ENCODE measurements at places on chromosomes 2 and 18.
A peak's percentile ranks its signal among the peaks of the same experiment; 100 is the strongest.

DNA sequence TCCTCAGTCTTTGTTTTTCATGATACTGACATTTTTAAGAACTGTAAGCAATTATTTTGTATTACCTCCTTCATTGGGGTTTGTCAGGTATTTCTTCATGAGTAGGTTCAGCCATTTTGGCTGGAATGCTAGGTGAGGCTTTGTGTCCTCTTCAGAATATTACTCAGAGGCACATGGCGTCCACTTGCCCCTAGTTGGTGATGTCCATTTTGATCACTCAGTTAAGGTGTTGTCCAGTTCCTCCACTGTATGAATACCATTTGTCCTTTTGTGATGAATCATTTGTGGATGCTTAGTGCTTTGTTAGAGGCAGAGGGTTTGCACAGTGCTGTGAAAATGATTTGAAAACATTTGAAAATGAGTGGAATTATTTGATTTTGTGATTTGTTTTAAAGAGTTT, 4.7 kb downstream of the IL1RL2 start:
- no peak for DNase-seq

- no peak for DNase-seq
Measured at GRCh38 chr2:226979004-226979403, 143.2 kb downstream of the RHBDD1 start.

DNA sequence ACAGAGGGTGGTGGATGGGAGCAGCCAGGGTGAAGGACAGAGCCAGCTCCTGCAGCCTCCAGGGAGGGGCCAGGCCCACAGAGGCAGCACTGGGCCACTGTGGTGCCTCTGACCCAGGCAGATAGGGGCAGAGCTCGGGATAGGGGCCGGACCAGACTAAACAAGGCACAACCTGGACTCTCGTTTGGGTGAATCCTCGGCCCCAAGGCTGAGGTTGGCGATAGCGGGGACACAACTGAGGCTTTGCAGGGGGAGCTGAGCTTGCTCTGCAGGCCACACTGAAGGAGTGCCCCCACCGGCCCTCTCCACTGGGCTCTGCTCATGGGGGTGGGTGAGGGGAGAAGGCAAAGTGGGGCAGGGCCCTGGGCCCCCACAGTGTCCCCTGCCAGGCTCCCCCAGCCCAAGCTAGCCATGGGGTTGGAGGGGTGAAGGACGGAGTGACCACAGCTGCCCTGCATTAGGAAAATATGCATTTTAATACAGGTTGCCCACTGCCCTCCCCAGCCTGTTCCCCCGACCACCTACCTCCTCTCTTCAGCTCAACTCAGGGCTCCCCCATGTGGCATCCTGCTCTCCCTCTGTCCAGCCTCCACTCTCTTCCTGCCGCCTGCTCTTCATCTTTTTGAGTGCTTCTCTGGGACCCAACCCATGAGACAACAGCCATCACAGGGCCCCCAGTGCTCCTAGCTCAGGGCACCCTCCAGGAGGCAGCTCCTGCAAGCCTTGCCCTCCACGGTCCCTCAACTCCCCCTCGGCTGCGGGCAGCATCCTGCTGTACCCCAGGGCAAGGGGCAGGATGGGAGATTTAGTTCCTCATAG, 152.8 kb downstream of the INHBB start:
- DNase-seq = no peak

DNA sequence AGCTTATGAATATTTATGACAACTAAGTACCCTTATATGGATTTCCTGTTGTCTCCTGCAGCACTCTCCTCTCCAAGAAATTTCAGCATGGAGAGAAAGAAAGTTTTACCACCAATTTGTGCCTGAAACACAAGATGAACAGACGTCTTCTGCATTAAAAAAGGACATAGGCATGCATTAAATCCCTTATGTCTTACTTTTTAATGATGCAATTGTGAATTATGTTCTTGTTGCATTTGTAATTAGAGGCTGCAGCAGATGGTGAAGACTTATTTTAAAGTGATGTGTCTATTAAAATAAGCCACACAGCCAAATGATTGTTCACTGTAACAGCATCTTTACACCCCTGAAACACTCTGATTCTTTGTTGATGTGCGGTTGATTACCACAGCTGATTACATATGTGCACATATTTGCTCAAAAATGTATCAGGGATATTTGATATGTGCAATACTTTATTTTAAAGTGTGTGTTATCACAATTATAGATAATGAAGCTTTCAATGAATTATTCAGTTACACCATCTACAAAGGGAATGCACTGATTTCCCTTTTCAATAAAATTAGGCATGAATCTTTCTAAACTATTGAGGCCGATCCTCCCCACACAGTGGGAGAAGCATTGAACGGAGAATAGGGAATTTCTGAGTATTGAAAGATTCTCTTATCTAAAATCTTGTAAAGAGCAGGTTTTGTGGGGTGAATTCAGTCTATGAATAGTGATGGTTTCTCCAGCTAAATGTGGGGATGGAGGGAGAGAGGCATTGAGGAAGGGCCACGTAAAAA, 585.1 kb downstream of the SLC4A3 start:
- no peak for DNase-seq

DNA sequence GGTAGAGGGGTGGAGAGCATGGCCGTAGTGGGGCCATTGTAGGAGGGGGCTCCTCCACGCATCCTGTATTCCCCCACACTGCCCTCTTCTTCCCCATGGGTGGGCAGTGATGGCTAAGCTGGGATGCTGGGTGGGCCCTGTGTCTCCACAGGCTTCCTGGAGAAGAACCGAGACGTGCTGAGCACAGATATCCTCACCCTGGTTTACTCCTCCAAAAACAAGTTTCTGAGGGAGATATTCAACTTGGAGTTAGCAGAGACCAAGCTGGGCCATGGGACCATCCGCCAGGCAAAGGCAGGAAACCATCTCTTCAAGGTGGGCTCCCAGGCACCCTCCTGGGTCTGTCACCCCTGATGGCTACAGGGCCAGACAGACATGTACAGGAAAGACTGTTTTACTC, 52.8 kb downstream of the MYO7B start:
- no peak for DNase-seq

- DNase-seq = no peak
Measured at GRCh38 chr2:52976143-52976949, 791.3 kb upstream of the CHAC2 start.

GRCh38 chr18:32446780-32447179, 23.9 kb downstream of the GAREM1 start:
- no peak for DNase-seq

DNA sequence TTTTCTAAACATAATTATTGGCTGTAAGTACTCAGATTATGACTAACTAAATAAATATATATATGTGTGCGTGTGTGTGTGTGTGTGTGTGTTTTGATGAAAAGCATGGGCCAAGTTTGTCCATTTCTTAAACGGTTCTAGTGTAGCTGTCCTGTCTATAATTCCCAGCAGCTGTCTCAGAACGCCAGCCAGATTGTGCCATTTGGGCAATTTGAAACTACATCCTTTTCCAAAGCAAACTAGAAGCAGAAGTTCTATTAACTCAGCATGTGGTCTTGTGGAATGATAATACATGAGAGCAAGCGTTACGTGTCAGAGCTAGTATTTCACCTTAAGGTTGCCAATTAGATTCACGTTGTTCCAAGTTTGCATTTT, 1.7 kb downstream of the ARHGAP28 start:
- DNase-seq = no peak

DNA sequence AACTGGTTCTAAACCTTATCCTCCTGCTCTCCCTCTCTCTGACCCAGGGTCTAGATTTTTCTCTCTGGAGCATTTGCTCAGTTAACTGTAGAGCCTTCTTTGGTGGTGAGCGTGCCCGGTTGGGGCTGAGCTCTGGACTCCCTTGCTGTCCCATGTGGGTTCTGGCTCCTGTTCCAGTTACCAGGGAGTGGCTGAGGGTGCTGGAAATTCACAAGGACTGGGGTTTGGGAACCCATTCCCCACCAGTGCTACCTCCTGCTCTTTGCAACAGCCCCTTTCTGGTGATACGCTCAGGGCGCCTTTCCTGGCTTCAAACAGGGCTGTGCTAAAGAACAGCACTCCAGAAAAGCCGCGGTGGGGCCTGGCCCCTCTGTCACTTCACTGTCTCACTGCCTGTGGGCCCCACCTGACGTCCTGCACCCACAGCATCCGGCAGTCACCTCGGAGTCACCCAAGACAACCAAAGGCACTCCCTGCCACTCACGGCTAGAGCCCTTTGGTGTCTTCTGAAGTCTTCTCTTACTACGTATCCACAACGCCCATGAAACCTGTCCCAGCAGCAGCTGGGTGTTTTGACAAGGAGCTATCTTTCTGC, 41.3 kb downstream of the CAPN13 start:
- no peak for DNase-seq

DNA sequence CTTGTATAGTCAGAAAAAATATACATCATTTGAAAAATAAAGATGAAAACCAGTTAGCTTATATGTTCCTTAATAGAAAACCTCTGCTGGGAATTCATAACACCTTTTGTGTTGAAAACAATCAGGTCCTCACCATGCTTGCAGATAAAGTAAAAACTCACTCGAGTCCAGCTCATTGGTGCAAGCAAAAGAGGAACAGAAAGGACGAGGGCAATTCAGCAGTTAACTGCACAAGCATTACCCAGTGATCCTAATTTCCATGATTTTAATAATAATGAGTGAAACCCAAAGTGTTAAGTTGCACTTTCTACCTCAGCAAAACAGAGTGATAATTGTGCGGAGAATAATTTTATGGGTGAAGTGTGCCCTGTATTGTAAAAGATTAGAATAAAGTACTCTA, 839.9 kb downstream of the BCL11A start:
- no peak for DNase-seq

DNA sequence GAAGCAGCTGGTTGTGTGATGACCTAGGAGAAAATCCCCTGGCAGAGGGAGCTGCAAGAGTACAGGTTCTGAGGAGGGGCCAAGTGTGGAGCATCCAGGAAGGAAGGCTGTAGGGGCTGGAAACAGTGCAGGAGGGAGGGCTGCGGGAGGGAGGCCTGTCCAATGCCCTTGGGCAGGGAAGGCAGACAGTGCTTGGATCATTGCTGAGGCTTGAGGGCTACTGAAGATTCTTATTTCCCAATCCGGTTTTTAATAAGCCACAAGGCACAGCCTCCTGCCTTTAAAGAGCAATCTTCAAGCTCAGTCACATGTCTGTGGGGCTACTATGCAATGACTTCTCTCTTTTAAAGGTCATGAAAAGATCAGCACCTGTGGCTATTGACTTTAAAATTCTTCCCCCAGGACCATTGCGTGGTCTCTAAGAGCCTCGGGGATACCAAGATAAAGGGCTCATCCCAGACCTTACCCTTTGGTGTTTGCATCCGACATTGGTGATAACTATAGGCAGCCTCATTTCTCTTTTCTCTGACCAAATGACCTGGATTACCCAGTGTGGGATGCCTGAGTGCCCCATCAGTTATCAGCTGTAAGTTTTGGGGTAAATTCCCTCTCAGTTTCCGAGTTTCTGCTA, 149.6 kb downstream of the DOCK10 start:
- no peak for DNase-seq

DNA sequence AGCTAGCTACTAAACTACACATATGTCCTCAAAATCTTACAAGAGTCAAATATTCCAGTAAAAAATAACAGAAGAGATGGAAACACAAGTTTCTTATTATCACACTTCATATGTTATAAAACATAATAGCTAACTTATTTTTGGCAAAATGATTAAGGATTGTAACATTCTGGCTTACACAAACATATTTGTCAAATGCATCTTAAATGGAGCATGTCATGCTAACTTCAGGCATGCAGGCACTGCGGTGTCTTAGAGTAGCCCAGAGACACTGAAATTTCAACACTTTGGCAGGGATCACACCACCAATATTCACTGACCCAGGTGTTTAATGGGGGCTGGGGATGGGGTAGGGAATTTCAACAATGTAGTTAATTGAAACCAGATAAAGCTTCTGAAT, 51.6 kb downstream of the LDAH start:
- no peak for DNase-seq

- DNase-seq = peak; percentile 5
Measured at GRCh38 chr18:45621061-45621511, 5.8 kb downstream of the SLC14A2 start.

GRCh38 chr2:165440367-165440766, 29.1 kb upstream of the CSRNP3 start:
- no peak for DNase-seq

DNA sequence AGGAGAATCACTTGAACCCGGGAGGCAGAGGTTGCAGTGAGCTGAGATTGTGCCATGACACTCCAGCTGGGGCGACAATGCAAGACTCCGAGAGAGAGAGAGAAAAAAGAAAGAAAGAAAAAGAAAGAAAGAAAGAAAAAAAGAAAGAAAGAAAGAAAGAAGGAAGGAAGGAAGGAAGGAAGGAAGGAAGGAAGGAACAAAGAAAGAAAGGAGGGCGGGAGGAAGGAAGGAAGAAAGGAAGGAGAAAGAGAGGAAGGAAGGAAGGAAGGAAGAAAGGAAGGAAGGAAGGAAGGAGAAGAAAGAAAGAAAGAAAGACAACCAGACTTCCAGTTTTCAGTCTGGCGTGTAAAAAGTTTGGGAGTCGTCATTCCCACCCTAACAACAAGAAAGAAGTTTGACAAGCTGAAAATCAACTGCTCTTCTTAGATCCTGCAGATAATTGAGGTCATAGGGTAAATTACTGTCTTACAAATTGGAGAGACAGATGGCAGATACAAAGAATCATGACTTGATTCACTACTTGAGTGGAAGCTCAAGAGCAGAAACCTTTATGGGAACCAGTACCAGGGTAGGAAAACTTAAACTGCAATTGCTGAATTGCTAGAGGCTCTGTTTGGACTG, 15.1 kb upstream of the CYP27C1 start:
- no peak for DNase-seq

DNA sequence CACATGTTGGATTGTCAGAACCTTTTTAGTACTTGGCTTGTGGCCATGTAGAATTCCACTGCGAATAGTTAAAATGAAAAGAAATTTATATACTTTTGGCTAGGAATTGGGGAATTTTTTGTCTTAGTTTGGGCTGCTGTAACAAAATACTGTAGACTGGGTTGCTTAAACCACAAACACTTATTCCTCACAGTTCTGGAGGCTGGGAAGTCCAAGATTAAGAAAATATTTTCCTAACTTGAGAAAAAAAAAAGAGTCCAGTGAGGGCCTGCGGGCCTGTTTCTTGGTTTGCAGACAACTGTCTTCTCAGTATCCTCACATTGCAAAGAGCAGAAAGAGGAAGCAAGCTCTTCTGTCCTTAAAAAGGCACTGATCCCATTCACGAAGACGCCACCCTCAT, 81.9 kb downstream of the CD226 start:
- DNase-seq = no peak

GRCh38 chr2:241563571-241563980, 5.0 kb downstream of the BOK start:
- DNase-seq = no peak

GRCh38 chr18:46622999-46623398, 34.0 kb downstream of the LOXHD1 start:
- DNase-seq = no peak

DNA sequence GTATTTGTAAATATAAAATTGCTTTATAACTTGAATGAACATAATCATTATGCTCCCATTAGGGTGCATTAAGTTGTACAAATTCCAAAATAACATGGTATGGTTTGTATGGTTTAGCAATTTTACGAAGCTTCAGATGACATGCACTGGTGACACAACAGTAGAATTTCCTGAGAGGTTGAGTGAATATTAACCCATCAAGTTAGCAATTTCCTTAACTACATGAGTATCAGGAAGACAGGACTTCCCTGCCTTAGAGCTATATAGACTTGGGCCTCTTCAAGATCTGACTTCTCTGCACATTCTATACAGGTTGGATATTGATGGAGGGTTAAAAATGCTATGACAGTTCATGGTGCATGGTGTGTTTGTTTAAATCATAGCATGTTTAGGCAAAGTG, 60.2 kb downstream of the ZC3H6 start:
- no peak for DNase-seq

GRCh38 chr18:73848656-73849055, 299.0 kb downstream of the FBXO15 start:
- DNase-seq = no peak

All from stimulated activated CD8-positive, alpha-beta memory T cell treated with anti-CD3 and anti-CD28 coated beads, Interleukin-7, amount 100 ng/mL, for 4 hours (primary cell).